ENCODE measurements at places on chromosomes 6 and 20.

DNA sequence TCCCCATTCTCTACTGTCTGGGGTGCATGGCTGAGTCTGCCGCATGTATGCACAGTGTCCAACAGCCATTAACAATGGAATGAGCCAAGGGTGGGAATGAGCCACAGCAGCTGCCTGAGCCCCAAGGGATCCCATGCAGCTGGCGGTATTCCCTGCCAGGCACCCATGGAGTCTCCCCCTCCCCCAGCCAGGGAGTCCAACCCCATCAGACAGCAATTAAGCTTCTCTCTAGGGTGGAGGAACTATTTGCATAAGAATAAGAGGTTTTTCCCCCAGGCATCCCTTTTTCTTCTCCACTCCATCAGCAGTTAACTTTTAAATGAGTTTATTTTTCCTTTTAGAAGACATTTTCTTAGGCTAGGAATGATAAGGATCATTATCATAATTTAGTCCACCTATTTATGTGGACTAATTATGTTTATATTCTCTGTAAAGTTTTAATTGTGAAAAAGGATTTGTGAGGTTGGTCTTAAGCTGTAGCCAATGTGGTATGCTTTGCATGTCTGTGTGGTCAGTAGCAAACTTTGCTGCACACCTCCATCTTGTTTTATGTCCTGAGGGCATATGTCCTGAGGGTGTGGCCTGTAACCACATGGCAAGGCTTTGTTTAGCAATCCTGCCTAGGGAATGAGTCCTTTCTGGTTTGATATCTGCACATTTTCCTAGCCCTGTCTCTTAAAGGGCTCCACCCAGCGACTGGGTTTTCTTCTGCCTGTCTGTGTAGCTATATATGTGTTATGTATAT is 158.9 kb upstream of the OLIG3 start:
- DNase-seq: no peak

GRCh38 chr6:151716526-151716932 is 91.0 kb upstream of the ESR1 start:
- no peak for DNase-seq

GRCh38 chr6:52642368-52642767 is 28.5 kb upstream of the TMEM14A start:
- no peak for DNase-seq

DNA sequence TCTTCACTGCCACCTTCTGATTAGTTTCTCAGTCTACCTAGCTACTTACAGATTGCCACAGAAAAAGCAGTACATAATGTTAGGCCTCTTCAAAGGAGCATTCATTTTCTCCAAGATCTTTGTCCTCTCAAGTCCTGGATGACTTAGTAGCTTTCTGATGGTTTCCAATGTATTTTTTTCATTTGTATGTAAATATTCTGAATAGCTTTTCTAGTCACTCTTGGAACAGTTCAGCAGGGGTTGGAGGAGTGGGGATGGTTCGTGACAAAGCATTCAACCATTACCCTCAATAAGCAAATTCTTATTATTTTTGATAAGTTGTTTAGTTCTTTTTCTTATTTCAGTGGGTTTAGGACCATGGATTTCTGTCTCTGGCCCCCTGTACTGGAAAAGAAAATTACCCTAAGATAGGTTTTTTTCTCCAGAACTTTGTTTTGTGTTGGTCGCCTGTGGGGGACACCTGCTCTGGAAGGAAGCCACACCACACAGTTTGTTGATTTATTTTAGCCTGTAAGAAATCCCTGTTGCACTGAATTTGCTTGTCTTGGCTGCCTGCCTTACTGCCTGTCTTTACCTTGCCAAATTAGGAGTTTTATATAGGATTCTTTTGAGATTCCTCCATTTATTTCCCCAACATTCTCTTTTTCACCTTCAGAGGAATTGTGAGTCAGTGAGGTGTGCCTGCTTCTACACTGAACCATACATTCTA is 247.9 kb downstream of the RFPL4B start:
- no peak for DNase-seq

DNA sequence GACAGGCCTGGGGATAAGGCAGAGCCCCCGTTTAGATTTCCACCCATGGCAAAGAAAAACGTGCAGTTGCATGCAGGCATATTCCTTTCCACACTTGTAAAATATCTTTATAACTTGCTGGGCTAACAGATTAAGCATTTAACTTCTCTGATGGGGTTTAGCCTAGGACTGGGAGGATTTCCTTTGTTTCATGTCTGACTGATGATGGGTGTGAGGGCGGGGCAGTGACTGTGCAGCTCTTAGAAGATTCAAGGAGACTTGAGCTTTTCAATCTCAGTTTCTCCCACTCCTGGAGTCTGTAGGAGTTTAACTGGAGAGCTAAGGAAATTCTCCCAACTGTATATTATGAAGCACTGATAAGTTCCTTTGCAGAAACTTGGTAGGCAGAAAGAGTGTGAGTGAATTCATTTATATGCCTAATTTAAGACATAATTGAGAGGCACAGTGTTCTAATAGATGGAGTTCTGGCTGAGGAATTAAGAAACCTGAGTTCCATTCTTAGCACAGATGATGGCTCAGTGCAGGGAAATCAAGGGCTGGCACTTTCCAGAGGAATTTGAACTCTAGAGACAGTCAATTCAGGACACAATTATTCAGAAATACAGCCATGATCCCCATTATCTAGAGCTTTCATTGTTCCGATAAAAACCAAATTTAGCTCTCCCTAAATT is 214.6 kb upstream of the CNR1 start:
- DNase-seq: no peak
